Activated T-cell treated with anti-CD3 and anti-CD28 coated beads, Interleukin-2, amount 50 U/mL, for 4 hours (primary cell): ENCODE measurements at places on chromosomes 7 and 10.

DNA sequence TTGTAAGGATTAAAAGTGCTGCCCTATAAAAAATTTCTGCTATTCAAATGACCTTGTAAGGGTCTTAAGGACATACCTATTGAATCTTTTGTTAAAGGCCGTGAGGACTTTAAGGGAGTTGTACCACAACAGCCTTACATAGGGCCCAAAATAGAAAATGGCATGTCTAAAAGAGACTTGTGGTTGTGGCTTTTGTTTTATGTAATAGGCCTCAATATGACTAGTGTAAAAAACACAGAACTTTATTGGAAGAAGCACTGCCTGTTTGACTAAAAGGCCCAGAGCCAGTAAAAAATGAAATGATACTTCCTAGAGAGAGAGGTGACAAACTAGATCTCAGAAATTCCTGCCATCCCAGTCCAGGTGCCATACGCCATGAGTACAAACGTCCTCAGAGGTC, 286.6 kb downstream of the SEMA3D start:
- no peak for DNase-seq

DNA sequence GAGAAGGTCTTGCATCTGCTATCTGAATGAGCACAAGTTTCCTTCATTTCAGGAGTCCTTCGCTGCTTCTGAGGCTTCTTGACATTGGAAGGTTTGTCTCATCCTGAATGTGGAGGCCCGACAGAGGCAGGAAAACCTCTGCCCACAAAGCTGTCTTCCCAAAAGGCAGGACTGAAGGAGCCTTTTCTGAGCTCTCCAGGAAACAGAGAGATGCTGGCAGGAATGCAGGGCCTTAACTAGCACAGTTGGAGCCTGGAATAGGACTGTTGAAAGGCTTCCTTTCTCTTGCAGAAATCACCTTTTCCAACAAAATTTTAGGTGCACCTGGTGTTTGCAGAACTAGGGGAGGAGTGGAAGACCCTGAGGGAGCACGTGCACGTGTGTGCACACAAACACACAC, 637.4 kb upstream of the MKI67 start:
- DNase-seq, result no peak

DNA sequence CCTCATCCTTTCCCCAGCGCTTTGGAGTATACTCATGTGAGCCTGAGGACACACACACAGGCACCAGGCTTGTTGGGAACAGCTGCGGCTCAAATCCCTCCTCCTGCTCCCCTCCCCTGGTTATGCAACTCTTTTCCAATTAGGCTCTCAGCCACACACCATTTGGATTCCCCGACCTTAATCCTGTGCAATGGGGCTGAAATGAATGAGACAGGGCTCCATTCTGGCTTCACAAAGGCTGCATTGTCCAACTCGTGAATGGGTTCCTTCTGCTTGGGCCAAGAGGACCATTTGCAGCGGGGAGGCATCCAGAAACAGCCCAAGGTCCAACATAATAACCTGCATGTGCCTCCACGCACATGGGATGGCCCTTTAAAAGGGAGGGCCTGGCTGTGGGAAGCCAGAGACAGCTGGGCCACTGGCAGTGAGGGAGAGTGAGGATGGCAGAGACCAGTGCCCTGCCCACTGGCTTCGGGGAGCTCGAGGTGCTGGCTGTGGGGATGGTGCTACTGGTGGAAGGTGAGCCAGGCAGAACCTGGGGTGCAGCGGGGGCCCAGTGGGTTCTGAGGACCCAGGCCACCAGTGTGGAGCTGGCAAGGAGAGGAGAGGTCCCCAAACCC, at the start of gene RGR:
Gene RGR (plus strand): TSS at position 403 of the 620 bp plus-strand sequence. CDS start 38 bp downstream, at position 441.
- DNase-seq, result no peak

- DNase-seq, result no peak
These were observed 345.9 kb downstream of the KIF20B start for GRCh38 chr10:90047243-90047729.

DNA sequence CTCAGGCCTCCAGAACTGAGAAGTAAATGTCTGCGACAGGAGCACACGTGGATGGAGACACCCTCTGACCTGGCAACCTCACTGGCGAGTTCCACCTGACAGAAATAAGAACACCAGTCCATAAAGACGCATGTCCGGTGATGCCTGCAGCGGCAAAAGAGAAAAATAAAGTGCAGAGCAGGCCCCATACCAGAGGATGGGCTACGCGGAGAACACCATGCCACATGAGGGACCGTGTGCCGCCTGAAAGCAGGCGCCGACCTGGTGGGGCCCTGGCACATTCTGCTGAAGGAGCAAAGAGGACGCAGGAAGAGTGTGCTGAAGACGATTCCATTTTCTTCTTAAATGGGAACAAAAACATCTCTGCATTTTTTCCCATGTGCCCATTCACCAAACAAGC, 105.0 kb downstream of the VIPR2 start:
- DNase-seq, result no peak

DNA sequence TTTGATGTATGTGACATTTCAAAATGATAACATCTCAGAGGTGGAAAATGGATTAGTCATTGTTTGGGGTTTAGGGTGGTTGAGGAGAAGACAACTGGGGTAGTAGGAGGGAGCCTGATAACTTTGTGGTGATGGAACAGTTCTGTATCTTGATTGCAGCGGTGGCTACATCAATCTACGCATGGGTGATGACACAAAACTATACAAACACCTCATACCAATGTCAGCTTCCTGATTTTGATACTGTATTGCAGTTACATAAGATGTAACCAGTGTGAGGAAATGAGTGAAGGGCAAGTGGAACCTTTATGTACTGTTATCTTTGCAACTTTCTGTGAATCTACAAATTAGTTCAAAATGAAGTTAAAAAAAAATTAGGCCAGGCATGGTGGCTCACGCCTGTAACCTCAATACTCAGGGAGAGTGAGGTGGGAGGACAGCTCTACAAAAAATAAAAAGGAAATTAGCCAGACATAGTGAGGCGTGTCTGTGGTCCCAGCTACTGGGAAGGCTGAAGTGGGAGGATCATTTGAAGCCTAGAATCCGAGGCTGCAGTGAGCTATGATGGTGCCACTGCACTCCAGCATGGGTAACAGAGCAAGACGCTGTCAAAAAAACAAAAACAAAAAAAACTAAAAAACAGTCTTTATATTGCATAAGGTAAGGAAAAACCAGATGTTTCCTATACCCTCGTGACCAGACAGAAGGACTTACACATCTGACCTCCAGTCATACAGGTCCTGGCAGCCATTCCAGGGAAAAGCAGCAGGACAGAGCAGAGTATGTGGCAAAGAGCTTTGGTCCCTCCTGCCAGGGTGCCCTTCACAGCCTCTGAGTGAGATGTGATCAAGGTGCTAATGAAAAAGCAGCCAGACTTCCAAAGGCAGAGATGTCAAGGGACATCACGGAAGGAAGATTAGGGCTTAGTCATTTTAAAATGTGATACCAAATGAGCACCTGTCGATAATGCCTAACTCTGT, 50.8 kb downstream of the CYTH3 start:
- DNase-seq, result peak; percentile 23

- no peak for DNase-seq
These were observed 9.5 kb downstream of the C10orf53 start for GRCh38 chr10:49688920-49689319.

DNA sequence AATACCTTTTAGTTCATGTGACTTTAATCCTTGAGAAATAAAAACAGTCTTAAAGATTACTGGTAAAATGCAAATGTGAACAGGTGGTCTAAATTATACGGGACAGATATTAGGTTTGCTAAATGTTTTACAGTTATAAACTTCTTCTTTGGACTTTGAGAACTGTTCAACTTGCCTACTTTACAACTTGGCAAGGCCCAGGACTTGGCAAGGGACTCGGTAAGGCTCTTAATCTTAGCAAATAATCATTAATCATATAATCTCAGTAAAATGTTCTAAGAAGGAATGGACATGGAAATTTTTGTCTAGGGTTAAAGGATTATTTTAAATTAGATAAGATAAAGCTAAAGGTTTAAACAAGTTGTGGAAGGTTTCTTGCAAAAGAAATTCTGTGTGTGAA, 4.8 kb upstream of the UBE2D4 start:
- no peak for DNase-seq

- DNase-seq, result no peak
These were observed 92.1 kb upstream of the FGFR2 start for GRCh38 chr10:121690152-121690848.

- DNase-seq, result no peak
These were observed 47.4 kb upstream of the R3HCC1L start for GRCh38 chr10:98086837-98087708.

DNA sequence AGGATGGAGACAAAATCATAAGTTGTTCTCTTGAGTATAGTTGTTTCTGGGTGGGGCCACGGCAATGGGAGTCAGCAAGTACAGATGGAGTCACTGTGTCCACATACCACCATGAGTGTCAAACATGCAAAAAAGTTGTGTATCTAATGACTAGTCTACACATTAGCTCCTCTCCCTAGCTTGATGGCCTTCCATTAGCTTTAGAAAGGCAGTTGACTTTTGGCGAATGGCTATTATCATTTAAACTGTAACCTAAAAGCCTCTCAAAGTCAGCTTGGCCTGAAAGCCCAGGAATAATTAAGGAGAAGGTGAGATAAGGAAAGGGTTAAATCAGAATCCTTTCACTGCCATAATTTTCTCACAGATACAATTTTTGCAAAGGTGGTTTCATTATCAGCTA, 95.5 kb upstream of the MEOX2 start:
- DNase-seq, result no peak

GRCh38 chr7:133961724-133962123, 165.4 kb upstream of the LRGUK start:
- no peak for DNase-seq

- no peak for DNase-seq
These were observed 42.0 kb downstream of the ZC3HC1 start for GRCh38 chr7:130008941-130009847.

DNA sequence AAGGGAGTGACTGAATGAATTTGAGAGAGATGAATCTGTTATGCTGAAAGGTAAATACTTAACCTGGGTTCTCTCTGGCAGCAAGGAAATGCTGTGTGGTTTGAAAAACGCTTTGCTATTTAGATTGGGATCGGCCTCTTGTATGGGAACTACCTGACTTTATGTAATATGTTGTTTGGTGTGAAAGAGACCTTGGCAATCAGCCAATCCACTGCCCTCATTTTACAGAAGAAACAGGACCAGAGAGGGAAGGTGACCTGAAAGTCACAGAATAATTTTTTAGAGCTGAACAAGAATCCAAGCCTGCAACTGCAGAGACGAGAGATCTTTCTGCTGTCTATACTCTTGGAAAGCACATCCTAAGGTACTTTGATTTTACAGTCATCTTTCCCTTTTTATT, 1.0 kb downstream of the BUD31 start:
- DNase-seq, result no peak

GRCh38 chr10:133421336-133422222, 2.8 kb downstream of the SPRN start:
- DNase-seq, result no peak

GRCh38 chr10:33279276-33279675, 55.2 kb downstream of the NRP1 start:
- DNase-seq, result no peak

DNA sequence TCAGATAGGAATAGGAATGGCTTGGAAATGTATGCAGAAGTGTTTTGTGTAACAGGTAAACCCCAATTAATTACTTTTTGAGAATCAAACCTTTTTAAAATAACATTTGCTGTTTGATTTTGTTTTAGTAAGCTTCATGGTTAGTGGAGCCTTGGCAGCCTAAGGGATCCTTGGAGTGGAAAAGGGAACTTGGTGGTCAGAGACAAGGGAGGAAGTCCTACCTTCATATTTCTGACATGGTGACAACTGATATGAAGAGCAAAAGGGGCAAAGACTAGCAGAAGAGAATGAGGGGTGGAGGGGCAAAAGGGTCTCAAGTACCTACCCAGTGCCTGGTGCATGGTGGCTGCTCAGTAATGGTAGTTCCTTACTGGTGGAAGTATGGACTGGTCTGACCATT, 32.3 kb downstream of the AHCYL2 start:
- DNase-seq, result no peak

GRCh38 chr7:110417611-110418010, 673.3 kb upstream of the LRRN3 start:
- DNase-seq, result no peak

DNA sequence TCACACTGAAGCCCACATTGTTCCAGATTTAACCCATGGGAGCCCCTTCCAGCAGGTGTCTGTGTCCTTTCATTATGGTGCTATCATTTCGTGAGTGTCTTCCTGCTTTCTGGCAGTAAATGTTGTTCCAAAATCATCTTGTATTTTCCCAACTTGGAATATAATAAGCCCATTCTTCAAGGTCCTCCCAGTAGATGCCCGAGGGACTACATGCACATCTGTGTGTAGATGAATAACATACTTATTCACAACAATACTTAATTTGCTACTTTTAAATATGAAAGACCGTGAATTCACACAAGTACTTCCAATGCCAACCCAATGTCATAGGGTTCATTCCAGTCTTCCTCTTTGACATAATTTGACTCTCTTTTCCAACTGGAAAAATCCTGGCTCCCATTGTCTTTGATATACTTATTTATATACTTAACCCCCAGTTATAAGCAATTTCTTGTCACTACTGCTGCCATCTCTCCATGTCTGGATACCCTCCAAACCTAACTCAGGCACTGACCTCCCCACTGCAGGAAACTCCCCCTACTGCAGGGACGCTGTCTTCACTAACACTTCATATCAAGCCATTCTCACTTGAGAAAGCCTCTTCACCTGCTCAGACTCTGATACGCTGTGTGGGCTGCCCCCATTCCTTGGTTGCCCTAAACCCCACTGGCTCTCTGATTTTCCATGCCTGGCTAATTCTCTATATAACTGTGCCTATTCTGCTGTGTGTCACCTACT, 1119.2 kb downstream of the CNTNAP2 start:
- DNase-seq, result no peak

DNA sequence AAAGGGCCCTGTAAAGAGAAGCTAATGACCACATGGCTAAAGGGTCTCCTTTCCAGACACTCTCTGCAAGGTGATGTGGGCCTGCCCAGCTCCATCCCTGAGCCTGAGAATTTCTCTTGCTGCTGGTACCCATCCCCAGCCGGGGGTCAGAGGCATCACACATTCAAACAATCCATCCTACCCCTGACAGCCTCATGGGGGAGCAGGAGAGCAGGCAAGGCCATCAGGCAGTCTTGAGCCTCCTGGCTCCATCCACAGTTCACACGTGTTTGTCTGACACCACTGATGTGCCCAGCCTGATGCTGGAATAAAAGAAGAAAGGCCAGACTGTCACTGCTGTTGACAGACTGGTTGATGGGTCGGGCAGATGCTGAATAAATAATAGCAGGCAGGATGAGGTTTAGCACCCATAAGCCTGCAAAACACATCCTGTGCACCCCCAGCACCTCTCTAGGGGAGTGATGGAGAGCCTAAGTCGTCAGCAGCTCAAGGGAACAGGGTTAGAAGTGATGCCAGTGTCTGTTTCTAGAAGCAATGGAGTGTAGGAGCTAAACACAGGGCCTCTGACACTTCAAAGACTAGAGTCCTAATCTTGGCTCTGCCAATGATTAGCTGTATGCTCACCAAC, 43.5 kb downstream of the TLL2 start:
- DNase-seq, result no peak

- DNase-seq, result no peak
These were observed 21.0 kb downstream of the AHR start for GRCh38 chr7:17319164-17320101.
